ENCODE measurements at places on chromosomes 2 and 18.

DNA sequence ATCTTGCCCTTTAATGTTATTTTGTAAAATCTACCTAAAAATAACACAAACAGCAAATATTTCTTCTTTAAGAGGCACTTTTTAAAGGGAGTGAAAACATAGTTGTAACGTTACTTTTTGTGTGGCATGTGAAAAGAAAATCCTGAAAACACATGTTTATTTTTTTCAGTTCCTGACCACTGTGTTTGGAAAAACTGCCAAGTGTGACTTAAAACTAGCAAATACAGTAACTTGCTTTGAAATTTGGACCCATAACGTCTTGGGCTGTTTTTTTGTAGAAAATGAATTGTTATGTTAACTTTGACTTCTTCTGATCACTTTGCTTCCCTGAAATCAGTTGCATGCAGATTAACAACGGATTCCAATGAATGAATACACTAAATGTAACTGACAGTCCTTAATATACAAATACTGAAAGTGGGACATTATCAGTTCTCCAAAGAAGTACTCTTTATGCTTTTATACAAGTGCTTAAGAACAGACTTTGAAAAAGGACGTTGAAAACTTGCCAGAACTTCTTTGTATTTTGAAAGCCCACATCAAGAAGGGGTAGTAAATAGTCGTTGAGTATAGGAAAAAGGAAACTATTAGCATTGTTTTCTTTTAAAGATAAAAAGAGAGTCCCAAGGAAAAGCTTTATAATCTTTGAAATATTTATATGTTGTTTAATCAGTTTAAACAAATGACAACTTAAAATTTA lies 96.1 kb upstream of the ZEB2 start:
- no peak for DNase-seq

- peak; percentile 30 for DNase-seq
Measured at GRCh38 chr18:47772374-47773248, 157.8 kb downstream of the SMAD2 start.

DNA sequence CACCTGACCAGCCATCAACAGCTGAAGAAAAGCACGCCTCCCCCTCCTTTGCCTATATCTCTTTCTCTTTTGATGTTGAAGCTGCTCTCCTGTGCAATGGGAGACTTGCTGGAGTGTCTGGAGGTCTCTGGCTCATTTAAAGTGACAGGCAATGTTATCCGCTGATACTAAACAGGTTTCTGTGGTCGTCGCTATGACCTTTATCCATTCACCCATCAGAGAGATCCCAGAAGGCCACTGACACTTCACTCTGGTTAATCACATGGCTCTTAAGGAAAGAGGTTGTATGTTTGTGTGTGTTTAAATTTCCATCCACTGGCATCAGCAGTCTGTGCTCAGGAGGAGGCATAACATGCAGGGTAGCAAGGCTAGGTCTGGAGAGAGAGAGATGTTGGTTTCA lies 277.3 kb downstream of the MTX2 start:
- no peak for DNase-seq

GRCh38 chr2:148888003-148888501 lies 13.0 kb downstream of the KIF5C start:
- peak; percentile 8 for DNase-seq

GRCh38 chr2:198756166-198756565 lies 701.6 kb downstream of the SATB2 start:
- no peak for DNase-seq

DNA sequence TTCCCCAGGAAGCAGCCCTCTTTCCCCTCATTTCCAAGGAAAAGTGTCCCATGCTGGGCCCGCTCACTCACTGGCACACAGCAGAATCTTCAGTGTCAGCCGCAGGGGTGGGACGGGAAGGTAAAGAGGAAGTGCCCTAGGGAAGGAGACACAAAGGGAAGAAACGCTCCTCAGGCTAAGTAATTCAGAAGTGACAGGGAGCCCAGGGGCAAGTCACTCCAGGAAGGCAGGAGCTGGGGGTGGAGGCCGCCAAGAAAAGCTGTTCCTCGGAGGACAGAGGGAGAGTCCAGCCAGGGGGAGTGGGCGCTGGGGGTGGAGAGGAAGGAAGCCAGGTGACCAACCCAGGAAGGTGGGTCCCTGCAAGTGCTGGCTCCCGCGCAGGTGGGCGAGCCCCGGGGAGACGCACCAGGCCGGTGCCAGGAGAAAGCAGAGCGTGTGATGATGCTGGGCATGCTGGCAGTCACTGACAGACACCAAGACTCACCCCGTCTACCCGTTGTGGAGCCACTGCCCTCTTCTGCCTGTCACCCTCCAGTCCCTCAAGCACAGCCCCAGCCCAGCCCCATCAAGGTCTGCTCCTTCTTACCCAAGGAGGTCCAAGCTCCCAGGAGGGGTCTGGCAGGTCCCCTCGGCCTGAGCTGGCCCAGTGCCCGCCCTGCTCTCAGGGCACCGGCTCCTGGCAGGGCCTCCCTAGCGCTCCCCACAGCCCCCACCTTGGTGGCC lies 21.7 kb downstream of the HDAC4 start:
- DNase-seq: no peak

- DNase-seq: no peak
Measured at GRCh38 chr2:69007169-69007568, 5.8 kb upstream of the ANTXR1 start.

DNA sequence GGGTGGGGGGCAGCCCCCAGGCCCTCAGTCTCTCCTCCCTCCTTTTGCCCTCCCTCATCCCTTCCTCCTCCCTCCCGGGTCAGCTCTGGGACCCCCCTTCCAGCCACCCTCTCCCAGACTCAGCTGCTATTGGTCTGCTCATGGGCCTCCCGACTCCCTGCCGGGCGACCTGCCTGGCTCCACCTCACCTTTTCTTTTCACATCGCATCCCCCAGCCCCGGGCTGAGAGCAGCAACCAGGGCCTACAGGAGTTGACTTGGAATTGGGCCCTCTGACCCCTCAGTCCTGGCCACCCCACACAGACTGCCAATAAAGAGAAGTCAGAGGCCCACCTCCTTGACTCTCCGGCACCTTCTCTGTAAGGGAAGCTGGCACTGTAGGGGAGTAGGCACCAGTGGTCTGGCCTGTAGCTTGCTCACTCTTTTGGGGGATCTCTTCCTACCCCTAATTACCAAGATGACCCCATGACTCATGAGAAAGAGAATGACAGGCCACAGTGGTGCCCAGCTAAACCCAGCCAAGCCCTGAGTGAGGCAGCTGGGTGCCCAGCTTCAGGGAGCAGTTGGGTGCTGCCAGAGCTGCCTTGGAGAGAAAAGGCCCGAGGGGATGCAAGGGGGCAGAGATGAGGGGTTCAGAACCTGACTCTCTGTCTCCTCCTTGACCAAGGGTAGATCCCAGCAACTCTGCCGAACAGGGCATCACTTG lies 2.0 kb upstream of the ECEL1 start:
- no peak for DNase-seq

DNA sequence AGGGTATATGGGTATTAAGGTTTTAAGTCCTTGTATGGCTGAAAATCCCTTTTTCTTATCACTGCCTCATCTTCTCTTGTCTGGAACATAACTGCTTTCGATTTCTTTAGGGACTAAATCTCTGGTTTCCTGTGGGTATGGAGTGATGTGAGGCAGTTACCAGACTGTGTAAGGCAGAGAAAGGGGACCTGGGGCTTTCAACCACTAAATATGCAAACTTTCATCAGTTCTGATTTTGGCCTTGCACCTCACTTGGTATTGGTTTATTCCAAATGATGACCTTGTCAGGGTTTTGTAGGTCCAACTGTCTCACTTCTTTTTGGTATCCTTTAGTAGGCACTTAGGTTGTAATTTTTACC lies 9.3 kb downstream of the MAP4K4 start:
- no peak for DNase-seq

DNA sequence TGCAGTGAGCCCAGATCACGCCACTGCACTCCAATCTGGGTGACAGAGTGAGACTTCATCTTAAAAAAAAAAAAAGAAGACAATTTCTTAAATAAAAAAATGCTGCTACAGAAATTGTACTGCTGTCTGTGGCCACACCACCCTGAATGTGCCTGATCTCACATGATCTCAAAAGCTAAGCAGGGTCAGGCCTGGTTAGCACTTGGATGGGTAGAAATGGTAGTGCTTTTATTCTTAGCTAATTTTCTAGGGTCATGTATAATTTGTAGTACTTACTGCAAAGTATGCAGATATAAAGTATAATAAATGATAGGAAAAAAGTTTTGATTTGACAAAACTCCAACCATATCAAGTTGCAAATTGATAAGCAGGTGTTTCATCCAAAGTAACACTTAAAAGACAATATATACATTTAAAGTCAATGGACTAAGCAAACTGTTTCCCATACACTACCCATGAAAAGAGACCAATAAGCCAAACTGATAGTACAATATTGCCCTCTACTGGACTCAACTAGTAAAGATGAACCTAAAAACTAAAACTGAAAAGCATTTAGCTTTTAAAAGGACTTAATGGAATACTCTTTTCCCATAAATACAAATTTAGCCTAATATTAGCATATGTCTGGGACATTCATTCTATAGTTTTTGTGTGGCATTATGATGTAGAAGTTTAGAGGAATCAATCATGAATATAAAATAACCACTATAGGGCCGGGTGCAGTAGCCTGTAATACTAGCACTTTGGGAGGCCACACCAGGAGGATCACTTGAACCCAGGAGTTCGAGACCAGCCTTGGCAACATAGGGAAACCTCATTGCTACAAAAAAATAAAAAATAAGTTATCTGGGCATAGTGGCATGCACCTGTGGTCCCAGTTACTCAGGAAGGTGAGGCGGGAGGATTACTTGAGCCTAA lies 18.6 kb upstream of the PEX13 start:
- DNase-seq: peak; percentile 47

- DNase-seq: no peak
Measured at GRCh38 chr2:8394131-8394530, 287.7 kb upstream of the ID2 start.

DNA sequence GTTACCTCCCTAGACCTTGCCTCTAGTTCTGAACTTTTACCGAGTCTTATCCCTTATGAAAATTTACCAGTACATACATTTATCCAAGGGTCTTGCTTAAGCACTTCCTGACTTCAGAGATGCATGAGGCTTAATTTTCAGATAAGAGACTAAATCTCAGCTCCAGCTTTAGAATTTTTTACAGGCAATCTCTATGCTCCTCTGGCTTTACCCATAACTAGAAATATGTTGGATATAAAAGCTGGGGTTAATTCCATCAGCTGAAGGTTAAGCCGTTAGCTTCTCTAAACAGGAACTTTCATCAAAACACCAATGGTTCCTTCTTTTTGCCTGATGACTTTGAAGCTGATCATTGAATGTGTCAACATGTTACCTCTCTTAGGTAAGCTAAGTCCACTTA lies 205.1 kb downstream of the GCA start:
- no peak for DNase-seq

- no peak for DNase-seq
Measured at GRCh38 chr2:135773319-135773718, 31.7 kb downstream of the UBXN4 start.

GRCh38 chr18:3789525-3789924 lies 339.6 kb downstream of the TGIF1 start:
- DNase-seq: no peak

- no peak for DNase-seq
Measured at GRCh38 chr2:216408426-216409290, 3.6 kb upstream of the SMARCAL1 start.

GRCh38 chr2:61786876-61787275 lies 67.0 kb downstream of the FAM161A start:
- no peak for DNase-seq

GRCh38 chr2:85958731-85959130 lies 69.9 kb upstream of the ST3GAL5 start:
- DNase-seq: no peak

GRCh38 chr2:136997557-136997956 lies 232.2 kb downstream of the THSD7B start:
- DNase-seq: no peak

- DNase-seq: no peak
Measured at GRCh38 chr2:57862153-57862552, 184.5 kb upstream of the VRK2 start.

DNA sequence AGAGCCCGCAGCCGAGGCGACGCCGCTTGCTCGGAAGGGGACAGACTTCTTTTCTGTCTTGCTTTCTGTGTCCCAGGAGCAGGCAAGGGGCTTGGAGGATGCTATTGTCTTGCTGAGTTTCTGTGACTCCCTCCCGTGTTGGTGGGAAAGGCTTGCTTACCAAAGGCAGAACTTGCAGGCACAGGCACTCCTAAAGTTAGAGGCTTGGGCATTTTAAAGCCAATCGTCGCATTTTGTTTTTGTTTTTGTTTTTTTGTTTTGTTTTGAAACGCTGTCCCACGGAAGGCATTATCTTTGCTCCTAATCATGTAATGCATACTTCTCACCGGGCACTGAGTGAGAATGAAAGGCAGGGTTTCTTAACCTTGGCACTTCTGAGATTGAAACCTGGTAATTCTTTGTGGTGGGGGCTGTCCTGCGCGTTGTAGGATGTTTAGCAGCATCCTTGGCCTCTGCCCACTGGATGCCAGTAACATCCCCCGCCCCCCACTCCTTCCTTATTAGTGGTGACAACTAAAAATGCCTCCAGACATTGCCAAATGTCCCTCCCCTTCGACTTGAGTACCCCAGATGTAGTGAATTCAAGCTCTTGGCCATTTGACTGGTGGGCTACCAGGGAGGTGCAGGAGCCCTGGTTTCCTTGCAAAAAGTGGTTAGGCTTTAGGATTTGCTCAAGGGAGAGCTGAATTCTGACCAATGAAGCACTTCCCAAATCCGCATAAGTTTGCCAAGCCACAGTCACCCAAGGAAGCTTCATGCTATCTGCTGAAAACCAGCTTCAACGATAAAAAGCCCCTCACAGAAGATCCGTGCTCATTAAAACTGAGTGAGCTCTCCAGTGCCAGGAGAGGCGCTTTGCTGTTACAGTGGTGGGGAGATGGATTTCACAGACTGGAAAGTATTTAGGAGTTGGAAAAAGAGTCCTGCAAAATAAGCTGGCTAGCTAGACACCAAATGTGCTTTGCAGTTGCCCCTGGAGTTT lies 1.2 kb downstream of the ANTXR1 start:
- no peak for DNase-seq

DNA sequence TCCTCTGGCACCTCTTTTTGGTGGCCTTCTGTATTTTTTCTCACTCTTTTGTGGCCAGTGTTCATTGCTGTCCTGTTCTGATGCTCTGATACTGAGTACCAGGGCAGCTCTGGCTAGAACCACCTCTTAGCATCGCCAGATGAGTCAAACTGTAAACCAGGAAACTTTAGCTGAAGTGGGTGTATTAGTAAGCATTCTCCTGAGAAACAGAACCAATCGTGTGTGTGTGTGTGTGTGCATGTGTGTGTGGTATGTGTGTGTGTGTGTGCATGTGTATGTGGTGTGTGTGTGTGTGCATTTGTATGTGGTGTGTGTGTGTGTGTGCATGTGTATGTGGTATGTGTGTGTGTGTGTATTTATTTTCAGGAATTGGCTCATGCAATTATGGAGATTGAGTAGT lies 166.3 kb upstream of the SKOR2 start:
- no peak for DNase-seq

- no peak for DNase-seq
Measured at GRCh38 chr18:63071701-63072141, 247.8 kb downstream of the BCL2 start.

Data from NCI-H774 (cell line).